HT1080 (cell line): ENCODE measurements at places on chromosomes 2 and 18. TPM values are rescaled to one million over a fixed set of nuclear protein-coding genes. Genes with fewer than 3 reads are reported as not detected.
A peak's percentile ranks its signal among the peaks of the same experiment; 100 is the strongest.

DNA sequence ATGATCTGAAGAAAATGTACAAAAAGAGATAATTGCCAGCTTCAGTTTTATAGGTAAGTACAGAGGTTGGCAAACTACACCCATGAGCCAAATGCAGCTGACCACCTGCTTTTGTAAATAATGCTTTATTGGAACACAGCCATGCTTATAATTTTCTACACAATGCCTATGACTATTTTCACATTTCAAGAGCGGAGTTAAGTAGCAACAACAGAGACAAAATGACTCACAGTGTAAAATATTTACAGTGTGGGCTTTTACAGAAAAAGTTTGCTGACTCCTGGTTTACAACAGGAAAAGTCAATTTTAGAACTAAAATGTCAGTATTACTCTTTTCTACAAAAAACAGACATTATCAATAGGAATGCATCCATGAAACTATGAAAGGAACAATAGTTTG is 26.0 kb downstream of the CWC22 start:
- DNase-seq: no peak

DNA sequence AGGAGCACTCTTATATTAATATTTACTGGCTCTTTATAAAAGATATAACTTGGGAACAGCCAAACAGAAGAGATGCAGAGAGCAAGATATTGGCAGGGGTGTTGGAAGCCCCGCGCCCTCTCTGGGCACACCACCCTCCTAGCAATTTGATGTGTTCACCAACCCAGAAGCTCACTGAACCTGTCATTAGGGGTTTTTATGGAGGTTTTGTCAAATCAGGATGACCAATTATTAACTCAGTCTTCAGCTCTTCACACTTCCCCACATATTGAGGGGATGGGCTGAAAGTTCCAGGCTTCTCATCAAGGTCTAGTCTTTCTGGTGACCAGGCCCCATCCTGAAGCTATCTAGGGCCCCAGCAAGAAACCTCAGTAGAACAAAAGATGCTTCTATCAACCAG is 10.9 kb upstream of the INO80D start:
- no peak for DNase-seq

- no peak for DNase-seq
Measured at GRCh38 chr18:11155034-11155759, 5.8 kb upstream of the PIEZO2 start.

DNA sequence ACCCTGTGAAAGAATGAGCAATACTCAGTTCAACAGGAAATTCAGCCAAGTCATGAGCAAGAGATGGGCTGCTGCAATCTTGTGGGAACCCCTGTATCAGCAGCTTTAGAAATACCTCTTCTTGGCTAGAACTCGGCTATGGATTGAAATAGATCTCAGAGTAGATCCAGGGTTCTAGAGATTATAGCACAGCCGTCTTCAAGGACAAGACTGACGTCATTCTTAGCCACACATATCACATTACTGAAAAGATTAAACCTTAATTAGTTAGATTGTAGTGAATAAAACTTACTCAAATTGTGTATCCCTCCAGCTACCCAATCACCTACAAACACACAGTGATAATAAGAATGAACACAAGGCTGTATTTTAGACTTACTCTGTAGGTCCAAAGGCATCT is 776.4 kb downstream of the EPHA4 start:
- DNase-seq: peak; percentile 24

DNA sequence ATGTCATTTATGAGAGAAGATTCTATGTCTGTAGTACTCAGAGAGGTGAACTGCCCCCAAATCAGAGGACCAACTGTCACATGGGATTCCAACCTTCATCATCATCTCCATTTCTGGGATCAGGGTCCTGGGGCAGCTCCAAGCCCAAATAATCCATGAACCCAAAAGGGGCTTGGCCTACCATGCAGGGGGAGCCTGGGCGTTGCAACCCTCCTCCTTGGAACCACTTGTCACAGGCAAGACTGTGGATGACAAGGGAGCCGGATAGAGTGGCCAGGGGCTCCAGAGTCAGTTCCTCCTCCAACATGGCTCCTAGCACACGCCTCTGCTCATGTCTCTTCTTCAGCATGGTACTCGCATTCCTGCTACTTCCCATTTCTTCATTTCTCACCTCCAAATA is 7.9 kb downstream of the CTLA4 start:
- no peak for DNase-seq

DNA sequence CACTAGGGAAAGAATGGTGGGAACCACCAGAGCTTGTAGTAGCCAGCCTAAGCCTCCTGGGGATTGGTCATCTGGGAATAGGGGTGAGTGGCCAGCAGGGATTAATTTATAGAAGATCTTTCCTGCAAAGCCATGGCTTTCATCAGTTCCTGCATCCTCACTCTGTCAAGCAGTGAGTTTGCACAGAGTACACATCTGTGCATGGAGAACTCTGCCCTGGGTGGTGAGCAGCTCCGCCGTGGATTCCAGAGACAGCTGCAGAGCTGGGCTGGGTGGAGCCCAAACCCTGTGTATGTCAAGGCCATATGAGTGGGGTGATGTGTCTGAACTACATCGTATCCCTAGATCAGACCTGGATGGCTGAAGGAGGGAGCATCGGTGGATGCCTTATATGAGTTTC is 182.2 kb downstream of the GLI2 start:
- no peak for DNase-seq

- no peak for DNase-seq
Measured at GRCh38 chr2:239880396-239880795, 144.7 kb downstream of the NDUFA10 start.

- no peak for DNase-seq
Measured at GRCh38 chr18:10475276-10475653, 20.8 kb downstream of the APCDD1 start.

GRCh38 chr18:46334868-46335281 is 230.7 kb downstream of the HAUS1 start:
- no peak for DNase-seq

DNA sequence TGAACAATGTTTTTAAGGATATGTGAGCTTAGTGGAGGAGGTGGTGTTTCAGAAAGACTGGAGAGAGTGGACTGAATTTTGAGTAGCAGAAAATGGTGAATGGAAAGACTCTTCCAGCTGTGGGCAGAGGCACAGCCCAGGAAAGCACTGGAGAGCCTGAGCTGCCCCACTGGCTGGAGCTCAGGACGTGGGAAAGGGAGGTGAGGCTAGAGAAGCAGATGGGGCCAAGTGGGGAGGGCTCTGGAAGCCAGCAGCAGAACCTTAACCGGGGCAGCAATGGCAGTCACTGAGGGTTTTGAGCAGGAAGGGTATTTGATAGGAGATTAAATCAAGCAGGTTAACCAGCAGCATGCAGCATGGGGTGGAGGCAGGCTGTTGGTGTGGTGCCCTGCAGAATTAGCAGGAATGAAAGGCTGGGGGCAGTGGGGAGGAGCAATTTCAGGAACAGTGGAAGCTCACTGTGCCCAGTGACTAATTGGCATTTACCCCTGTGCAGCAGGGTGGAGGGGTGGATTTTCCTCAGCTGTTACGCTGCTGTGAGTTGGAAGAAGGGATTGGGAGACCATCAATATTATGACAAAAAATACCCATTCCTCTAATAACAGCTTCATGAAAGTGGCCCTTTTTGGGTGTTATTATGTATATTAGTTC is 136.2 kb downstream of the CERS6 start:
- no peak for DNase-seq

DNA sequence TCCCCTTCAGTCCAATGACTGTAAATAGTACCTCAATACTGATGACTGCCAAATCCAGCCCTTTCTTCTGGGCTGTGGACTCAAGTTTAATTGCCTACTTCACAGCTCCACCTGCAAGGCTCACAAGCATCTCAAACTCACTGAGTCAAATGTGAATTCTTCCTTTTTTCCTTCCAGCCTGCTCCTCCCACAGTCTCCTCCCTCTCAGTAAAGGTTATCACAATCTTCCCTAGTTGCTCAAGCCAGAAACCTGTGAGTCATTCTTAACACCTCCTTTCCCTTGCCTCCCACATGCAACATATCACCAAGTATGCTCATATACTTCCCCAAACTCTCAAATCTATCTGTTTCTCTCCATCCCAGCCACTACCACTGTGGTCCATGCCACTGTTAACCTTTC is 3.7 kb upstream of the MFSD6 start:
- peak; percentile 49 for DNase-seq

Gene NOL4
- total RNA-seq: not detected in 2 replicates

Gene VSNL1
- total RNA-seq: not detected in 2 replicates

Gene TDRD15
- not detected in 2 replicates for total RNA-seq

Gene PAX3
- total RNA-seq: not detected in 2 replicates

Gene C2orf92
- total RNA-seq: 1.0 and 1.7 TPM in 2 replicates

Gene CLEC4F
- total RNA-seq: not detected in 2 replicates

Gene SALL3
- not detected in 2 replicates for total RNA-seq

Gene MAP3K19
- not detected in 2 replicates for total RNA-seq

Gene EMILIN1
- total RNA-seq: 0.45 and 1.1 TPM in 2 replicates

Gene TMEM182
- 1.5 and 8.3 TPM in 2 replicates for total RNA-seq

Gene ADCYAP1
- total RNA-seq: not detected in 2 replicates

Gene IL1RN
- 0.10 TPM in 1 of 2 replicates, not detected in the other for total RNA-seq
